ENCODE measurements at places on chromosomes 2 and 18.

- no peak for DNase-seq
Measured at GRCh38 chr18:70216788-70217187, 11.3 kb upstream of the RTTN start.

DNA sequence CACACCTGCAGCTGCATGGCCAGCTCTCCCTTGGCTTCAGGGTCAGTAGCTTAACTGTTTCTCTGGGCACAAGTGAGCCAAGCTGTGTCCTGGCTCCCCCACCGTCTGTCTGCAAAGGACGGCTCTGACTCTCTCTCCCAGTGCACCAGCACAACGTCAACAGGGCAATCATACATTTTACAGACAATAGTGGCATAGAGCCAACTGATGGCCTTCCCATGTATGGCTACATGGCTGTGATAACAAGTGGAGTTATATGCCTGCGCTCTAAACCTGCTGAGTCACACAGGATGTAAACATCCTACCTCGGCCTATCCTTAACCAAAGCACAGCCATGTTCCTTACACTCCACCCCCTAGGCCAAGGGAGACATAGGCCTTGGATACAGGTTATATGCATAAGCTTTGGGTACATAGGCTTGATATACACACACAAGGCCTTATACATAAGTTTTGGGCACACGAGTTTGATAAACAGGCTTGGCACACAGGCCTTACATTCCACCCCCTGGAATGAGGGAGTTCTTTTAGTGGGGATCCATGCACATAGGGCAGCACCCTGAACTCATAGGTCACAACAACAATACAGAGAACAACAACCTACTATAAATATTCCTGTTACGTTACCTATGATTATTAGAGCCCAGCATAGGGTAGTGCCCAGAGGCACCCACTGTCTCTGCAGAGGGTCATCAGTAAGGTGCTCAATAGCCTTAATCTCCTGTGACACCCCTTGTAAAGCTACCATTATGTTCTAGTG, 17.7 kb downstream of the PHOSPHO2 start:
- no peak for DNase-seq

GRCh38 chr2:226611944-226612318, 187.7 kb downstream of the IRS1 start:
- DNase-seq, result no peak

DNA sequence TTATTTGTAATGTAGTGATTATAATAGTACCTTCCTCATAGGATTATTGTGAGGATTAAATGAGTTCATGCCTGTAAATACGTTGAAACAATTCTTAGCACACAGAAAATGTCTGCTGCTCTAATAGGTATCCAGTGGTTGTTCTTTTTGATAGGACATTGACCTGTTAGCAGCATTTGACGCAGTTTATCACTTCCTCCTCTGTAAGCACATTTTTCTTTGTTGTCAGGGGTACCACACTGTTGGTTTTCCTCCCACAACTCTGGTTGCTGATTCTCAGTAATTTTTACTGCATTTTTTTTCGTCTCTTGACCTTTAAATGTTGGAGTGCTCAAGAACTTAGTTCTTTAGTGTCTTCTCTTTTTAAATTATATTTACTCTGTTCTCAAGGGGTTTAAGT, 15.4 kb downstream of the PPM1B start:
- no peak for DNase-seq

GRCh38 chr2:170972296-170973224, 43.5 kb downstream of the GORASP2 start:
- DNase-seq, result no peak

GRCh38 chr2:230671117-230671516, 41.5 kb upstream of the CAB39 start:
- DNase-seq, result no peak

DNA sequence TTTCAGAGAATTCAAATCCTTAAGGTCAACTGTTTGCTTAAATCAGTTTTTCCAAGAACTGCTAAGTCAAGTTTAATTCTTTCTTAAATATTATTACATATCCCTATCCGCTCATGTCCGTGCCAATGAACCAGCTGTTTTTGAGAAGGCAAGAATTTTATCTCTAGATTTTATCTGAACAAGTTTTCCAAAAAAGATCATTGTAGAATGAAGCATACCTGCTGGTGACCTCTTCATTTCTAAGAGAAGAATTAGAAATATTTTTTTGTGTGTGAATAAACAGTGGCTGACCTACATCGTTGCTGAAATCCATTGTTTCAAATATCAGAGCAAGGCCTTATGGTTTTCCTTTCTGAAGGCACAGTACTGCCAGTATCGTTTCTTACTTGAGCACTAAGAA, 58.4 kb upstream of the RND3 start:
- no peak for DNase-seq

DNA sequence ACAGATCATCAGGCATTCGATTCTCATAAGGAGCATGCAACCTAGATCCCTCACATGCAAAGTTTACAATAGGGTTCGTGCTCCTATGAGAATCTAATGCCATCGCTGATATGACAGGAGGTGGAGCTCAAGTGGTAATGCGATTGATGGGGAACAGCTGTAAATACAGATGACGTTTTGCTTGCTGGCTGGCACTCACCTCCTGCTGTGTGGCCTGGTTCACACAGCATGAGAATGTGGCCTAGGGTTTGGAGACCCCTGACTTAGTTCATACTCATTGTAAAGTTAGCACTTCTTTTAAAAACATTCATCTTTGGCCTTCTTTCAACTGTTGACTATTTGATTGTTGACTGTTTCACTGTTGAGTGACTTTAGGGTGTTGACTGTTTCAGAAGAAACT, 8.7 kb upstream of the CHMP1B start:
- no peak for DNase-seq

DNA sequence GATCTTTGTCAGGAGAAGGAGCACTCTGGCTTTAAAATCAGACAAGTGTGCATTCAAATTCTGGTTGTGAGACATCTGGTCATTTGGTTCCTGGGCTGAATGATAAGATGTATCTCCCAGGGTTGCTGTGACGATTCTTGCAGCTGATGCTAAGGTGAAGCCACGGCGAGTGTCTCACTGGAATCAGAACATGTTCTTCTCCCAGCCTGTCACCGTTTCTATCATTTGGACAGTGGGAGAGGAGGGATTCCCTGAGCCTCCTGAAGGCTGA, 68.3 kb downstream of the NCK2 start:
- DNase-seq, result no peak

DNA sequence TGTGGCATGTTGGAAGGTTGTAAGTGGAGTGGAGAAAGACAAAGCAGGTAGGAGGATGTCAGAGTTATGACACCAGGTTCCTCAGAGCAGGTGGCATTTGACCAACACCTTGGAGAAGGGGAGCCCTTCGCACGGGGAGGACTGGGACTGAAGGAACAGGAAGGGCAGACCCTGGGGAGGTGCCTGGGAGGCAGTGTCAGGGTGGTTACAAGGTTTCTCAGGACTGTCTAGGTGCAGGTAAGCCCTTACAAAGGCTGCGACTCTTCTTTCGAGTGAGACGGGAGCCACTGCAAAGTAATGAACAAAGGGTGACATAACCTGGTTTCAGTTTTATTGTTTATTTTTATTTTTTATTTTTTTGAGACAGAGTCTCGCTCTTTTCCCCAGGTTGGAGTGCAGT, 84.6 kb downstream of the EIF2AK3 start:
- DNase-seq, result no peak

GRCh38 chr2:142139384-142139783, 8.6 kb upstream of the LRP1B start:
- no peak for DNase-seq

- no peak for DNase-seq
Measured at GRCh38 chr2:43218155-43218701, 8.2 kb downstream of the ZFP36L2 start.

DNA sequence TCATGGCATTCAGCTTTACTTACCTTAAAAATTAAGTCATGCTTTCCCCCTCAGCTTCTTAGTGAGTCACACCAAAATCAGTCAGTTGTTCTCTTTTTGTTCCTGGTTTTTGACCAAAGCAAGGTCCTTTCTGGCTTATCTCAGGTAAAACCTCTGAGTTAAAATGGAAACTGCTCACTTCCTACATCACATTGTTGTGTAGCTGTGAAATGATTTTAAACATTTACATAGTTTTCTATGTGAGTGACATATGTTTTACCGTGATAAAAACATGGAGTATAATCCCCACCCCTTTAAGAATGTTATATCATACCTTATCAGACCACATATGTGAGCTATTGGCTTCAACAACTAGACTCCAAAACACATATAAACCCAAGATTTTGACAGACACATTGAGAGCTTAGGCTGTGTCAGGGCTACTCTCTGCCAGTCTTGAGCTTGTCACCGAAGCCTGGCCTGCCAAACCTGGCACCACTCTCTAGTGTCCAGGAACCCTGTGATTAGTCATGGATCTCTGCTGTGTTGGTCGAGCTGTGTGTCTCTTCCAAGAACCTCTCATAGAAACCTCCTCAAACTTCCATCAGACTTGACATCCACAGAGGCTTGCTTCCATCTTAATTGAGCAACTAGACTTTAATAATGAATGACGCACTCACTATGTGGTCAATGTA, 294.5 kb upstream of the FBXO11 start:
- DNase-seq, result no peak

DNA sequence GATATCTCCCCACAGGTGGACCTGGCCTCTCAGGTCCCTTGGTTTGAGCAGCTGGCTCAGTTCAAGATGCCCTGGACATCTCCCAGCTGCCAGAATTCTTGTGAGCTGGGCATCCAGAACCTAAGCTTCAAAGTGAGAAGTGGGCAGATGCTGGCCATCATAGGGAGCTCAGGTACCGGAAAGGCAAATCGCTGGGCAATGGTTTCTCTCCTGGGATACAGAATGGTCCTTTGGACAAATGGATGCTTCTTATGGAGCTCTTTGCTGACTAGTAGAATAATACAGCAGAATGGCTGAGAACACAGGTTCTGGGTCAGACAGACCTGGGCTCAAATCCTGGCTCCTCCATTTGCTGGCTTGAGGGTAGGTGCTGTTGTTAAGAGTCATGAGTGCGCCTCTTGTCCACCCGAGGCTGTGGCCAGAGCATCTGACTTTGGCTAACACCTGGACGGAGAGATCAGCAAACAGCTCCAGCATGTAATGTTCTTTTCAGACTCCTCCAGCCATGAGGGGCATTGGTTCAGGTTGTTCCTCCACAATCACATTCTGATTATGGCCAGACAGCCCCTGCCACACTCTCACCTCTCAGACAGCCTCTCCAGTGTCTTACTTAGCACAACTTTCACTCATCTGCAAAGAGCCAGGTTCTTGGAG, 7.5 kb downstream of the ABCG8 start:
- no peak for DNase-seq

DNA sequence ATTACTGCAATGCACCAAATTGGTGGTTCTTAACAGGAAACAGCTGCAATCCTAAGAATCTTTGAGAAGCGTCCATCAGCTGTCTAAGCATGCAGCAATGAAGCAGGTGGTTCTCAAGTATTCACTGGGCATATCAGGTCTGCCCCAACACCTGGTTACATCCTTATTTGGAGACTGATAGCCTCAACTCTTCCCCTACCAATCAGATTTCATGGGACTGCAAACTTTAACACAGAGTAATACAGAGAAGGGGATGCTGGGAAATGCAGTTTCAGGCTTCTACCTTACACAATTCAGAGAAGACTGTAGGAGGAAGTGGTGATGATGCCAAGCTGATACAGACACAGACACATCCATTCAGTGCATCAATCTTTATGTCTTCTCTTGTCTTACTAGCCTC, 240.5 kb downstream of the BCL2 start:
- no peak for DNase-seq

- DNase-seq, result no peak
Measured at GRCh38 chr18:21663578-21663977, 41.0 kb downstream of the ABHD3 start.

DNA sequence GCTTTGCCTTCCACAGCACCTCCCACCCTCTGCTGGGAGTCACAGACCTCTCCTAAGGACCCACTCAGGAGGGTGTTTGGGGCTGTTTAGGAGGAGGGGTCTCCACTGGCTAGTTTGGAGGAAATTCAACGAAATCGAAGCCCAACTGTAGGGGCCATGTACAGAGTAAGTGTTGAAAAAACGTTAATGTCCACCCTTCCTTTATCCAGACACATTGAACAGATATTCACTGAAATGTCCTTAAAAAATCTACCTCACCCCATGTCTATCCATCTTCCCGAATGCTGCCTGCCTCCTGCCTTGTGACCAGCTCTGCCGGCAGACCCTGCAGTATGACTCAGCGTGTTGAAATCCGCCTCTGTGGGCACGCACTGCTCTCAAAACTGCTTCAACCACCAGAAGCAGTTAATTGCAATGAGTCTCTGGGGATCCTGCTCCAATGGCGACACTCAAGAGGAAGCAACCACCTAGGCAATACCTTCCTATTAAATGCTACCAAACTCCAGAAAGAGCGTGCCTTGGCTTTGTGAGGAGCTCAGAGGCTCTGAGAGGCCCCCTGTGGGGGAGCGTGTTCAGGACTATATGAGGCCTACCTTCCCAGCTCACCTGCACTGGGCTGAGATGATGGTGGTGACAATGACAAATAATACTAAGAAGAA, 61.4 kb upstream of the RTN4 start:
- no peak for DNase-seq

DNA sequence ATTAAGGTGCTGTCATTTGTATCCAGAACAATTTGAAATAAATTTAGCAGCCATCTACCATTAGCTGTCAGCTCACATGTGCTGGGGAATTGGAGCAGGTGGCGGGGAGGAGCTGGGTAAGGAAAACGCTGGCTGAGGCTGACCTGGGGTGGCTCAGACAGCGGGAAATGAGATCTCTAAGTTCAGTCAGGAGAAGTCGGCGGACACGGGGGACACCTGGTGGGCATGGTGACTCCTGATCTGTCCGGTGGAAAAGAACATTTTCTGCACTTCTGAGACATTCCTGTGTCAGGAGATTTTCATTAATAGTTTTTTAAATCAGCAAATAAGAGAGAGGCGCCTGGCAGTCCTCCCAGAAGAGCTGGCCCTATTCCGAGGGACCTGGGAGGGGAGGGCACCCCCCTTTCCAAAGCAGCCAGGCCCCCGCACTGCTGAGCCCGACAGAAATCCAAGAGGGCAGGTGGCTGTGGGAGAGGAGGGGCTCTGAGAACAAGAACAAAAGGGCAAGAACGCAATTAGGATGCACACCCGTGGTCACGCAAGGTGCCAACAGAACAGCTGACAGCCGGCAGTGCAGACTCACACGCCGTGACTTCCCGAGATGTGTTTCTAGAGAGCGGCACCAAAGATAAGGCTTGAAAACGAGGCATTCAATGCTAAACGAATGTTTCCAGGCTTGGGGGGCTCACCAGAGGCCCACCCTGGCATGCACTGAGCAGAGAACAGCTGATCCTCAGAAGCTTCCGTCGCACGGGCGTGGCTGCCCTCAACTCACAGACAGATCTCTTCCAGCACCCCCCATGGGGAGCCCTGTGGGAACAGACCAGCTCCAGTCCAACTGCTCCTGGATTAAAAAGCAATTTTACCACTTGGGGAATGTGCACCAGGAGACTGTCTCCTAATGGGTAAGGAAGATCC, 26.4 kb downstream of the SLC66A2 start:
- no peak for DNase-seq

DNA sequence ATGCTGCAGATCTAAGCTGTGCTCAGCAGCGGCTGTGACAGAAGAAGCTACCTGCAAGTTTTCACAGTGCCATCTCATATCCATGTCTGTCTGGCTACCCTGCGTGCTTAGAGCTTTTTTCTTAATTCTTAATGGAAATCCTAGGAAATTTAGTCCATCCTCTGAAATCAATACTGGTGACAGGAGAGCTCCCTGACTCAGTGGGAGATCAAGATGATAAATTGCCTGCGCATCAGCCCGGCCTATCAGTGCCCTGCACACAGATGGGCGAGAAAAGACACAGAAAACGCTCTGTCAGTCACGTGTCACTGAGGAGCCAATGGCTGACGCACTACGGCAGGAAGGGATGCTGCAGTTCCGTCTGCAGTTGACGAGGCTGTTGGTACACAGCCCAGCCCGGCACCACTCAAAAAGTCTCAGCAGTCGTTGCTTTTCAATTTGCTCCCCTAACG, 819.6 kb upstream of the FSHR start:
- peak; percentile 30 for DNase-seq
